ENCODE measurements at places on chromosomes 2 and 18. TPM values are rescaled to one million over a fixed set of nuclear protein-coding genes. Genes with fewer than 3 reads are reported as not detected.

Gene PIAS2
- 33.9 TPM for total RNA-seq

DNA sequence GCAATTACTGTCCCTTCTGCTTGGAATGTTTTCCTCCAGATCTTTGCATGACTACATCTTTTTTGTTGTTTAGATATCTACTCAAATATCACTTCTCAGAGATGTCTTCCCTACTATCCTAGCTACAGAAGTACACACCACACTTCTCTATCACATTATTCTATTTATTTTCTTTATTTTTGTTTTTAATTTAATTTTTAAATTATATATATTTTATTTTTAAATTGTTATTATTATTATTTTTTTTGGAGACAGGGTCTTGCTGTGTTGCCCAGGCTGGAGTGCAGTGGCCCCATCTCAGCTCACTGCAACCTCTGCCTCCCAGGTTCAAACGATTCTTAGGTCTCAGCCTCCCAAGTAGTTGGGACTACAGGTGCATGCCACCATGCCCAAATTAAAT, 106.7 kb downstream of the TAF4B start:
- no peak overlapping the region for H3K27ac ChIP-seq
- DNase-seq = no peak
- no peaks in the 10 kb centered on the region for H3K27me3 ChIP-seq
- H3K4me1 ChIP-seq = no peaks in the 10 kb centered on the region

GRCh38 chr2:38581193-38582147, 21.3 kb downstream of the HNRNPLL start:
- peak overlapping the region; percentile 22 for H3K27ac ChIP-seq
- H3K36me3 ChIP-seq = peaks cover 53% of the 10 kb centered on the region
- H3K27me3 ChIP-seq = no peaks in the 10 kb centered on the region

- H3K27ac ChIP-seq = no peak overlapping the region
- no peak for DNase-seq
- peaks cover 10% of the 10 kb centered on the region for H3K27me3 ChIP-seq
- H3K4me3 ChIP-seq = no peak overlapping the region
Measured at GRCh38 chr18:46468426-46469180, 188.4 kb downstream of the LOXHD1 start.

- H3K36me3 ChIP-seq = no peaks in the 10 kb centered on the region
- no peak overlapping the region for H3K4me3 ChIP-seq
- no peaks in the 10 kb centered on the region for H3K4me1 ChIP-seq
Measured at GRCh38 chr2:6653281-6653750, 212.4 kb downstream of the CMPK2 start.

All from activated CD4-positive, alpha-beta T cell treated with anti-CD3 and anti-CD28 coated beads, Interleukin-2, amount 10 ng/mL, durations not matched to agents 24 days and 14 days (primary cell).